ENCODE measurements at places on chromosomes 3 and 15. TPM values are rescaled to one million over a fixed set of nuclear protein-coding genes. Genes with fewer than 3 reads are reported as not detected.

HSPBAP1 gene
- 12.5 TPM for total RNA-seq

TEX9 gene
- total RNA-seq: 35.2 TPM

SLC12A1 gene
- total RNA-seq: 201 TPM

LXN gene
- 20.6 TPM for total RNA-seq

MNS1 gene
- 5.6 TPM for total RNA-seq

TXNRD3 gene
- 12.1 TPM for total RNA-seq

PEAK1 gene
- 50.3 TPM for total RNA-seq

CLDN1 gene
- total RNA-seq: 86.0 TPM

CKMT1A gene
- 15.1 TPM for total RNA-seq

RAP2B gene
- 17.8 TPM for total RNA-seq

GOLGA8S gene
- total RNA-seq: 0.60 TPM

TMC3 gene
- not detected for total RNA-seq

LIPC gene
- total RNA-seq: 9.9 TPM

LAMB2 gene
- total RNA-seq: 444 TPM

PDE12 gene
- total RNA-seq: 21.1 TPM

ENTPD3 gene
- 1.1 TPM for total RNA-seq

ATP13A4 gene
- total RNA-seq: 3.7 TPM

SLC41A3 gene
- 74.3 TPM for total RNA-seq

EIF1B gene
- total RNA-seq: 48.3 TPM

CXCR6 gene
- total RNA-seq: 2.7 TPM

All from kidney (tissue), 22 donors.